Fibroblast of skin of right biceps (primary cell): ENCODE measurements at places on chromosomes 5 and 9.

GRCh38 chr9:133888809-133889491 is 103.2 kb downstream of the VAV2 start:
- no peak for DNase-seq

DNA sequence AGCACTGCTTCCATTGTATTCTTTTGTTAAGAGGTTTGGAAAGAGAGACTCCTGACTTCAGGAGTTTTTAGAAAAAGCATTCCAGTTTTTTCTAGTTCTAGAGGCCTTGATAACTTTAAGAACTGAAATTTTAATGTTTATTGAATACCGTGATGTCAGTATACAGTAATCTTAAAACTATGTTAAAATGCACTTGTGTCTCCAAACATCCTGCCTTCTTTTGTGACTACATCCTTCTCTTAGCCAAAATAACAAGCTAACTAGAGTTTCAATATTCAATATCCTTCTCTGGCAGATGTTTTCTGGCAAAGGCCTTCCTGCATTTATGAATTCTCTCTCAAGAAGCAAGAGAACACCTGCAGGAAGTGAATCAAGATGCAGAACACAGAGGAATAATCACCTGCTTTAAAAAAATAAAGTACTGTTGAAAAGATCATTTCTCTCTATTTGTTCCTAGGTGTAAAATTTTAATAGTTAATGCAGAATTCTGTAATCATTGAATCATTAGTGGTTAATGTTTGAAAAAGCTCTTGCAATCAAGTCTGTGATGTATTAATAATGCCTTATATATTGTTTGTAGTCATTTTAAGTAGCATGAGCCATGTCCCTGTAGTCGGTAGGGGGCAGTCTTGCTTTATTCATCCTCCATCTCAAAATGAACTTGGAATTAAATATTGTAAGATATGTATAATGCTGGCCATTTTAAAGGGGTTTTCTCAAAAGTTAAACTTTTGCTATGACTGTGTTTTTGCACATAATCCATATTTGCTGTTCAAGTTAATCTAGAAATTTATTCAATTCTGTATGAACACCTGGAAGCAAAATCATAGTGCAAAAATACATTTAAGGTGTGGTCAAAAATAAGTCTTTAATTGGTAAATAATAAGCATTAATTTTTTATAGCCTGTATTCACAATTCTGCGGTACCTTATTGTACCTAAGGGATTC is 43.1 kb downstream of the NDFIP1 start:
- peak; percentile 70 for DNase-seq

GRCh38 chr5:62149879-62150278 is 156.1 kb upstream of the KIF2A start:
- no peak for DNase-seq

GRCh38 chr5:169006842-169007790 is 293.8 kb downstream of the SLIT3 start:
- peak; percentile 67 for DNase-seq

- DNase-seq, result no peak
Observed at GRCh38 chr9:95741631-95742030, 133.9 kb upstream of the ERCC6L2 start.

- DNase-seq, result no peak
Observed at GRCh38 chr5:10374046-10375022, 20.8 kb downstream of the MARCHF6 start.

DNA sequence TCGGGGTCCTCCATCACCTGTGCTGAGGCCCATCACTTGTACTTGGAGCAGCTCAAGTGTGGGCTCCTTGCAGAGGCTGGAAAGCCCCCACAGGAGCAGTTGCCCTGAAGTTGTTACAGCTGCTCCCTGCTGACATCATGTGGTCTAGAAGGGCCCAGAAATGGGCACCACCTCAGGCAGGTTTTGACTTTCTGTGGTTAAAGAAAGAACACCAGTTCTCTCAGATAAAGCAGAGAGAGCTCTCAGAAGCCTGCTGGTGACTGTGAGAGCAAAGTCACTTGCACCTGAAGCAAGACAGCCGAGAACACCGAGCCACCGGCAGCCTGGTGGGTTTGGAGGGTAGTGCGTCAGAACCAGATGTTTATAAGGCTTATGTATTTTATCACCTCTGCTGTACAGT is 70.4 kb downstream of the MVB12B start:
- DNase-seq, result no peak

- no peak for DNase-seq
Observed at GRCh38 chr9:90180381-90180780, 462.2 kb downstream of the DIRAS2 start.

- DNase-seq, result no peak
Observed at GRCh38 chr5:143214890-143215289, 188.6 kb downstream of the NR3C1 start.

DNA sequence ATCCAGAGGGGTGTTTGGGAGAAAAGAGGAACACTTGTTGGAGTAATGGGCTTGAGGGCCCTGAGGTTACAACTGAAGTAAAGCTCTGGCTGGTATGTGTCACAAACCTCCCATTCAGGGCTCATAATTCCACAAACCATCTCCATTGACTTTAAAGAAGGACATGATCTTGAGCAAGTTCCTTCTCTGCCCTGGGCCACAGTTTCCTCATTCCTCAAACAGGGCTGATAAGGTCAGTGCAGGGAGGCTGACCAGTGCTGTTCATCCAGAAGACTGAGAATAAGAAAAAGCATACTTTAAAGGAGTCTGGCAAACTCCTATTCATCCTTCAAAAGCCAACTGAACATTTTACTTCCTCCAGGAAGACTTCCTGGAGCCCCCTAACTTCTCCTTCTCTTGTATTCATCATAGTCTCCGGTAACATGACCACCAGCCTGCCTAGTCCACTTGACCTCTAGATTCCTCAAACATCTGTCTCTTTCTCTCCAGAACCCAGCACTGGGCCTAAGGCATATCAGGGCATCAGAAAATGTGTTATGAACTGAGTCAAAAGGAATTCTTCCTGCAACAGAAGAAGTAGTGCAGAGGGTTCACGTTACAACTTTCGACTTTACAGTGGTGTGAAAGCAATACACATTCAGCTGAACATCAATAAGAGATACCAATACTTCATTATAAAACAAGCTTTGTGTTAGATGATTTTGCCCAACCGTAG is 20.7 kb upstream of the PTPN3 start:
- no peak for DNase-seq

DNA sequence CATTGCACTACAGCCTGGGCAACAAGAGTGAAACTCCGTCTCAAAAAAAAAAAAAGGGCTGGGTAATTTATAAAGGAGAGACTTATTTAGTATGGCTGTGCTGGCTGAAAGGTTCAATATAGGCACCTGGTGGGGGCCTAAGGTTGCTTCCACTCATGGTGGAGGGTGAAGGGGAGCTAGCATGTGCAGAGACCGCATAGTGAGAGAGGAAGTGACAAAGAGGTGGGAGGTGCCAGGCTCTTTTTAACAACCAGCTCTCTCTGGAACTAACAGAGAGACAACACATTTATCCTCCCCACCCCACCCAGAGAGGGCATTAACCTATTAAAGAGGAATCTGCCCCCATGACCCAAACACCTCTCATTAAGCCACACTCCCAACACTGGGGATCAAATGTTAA is 28.9 kb upstream of the SERINC5 start:
- DNase-seq, result no peak

GRCh38 chr5:142363619-142363963 is 38.8 kb upstream of the SPRY4 start:
- no peak for DNase-seq

DNA sequence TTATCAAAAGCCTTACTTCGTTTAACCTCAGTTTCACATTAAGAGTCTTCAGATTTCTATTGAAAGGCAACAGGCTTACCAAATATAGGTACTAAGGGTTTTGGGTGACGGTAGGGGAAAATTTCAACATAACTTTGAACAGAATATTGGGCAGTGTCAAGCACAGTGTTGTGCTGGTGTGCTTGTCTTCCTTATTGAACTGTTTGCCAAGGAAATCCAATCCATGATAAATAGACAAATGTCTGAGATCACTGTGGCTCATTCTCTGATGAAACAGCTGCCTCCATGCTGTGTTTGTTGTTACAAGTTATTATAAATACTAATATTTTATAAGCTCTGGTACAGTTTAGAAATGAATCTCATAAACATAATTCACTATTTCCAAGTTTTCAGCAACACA is 730.1 kb downstream of the NR2F1-AS1 start:
- DNase-seq, result no peak

GRCh38 chr5:173567548-173567947 is 48.9 kb downstream of the BOD1 start:
- peak; percentile 25 for DNase-seq

DNA sequence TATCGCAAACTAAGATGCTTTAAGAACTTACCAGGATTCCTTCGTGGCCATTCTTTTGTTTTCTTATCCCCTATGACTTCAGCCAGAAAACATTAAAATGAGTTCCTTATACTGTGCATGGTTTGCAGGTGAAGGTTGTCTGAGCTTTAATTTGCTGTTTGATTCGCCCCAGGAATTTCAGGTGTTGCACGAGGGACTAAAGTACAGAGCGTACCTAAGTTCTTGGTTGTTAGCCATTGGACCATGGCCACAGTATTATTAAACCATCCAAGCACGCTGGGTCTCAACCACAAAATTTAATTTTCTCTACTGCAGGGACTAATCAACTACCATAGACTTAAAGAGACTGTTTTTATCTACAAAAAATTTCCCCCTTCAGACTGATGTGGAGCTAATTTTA is 208.4 kb upstream of the MPDZ start:
- no peak for DNase-seq

DNA sequence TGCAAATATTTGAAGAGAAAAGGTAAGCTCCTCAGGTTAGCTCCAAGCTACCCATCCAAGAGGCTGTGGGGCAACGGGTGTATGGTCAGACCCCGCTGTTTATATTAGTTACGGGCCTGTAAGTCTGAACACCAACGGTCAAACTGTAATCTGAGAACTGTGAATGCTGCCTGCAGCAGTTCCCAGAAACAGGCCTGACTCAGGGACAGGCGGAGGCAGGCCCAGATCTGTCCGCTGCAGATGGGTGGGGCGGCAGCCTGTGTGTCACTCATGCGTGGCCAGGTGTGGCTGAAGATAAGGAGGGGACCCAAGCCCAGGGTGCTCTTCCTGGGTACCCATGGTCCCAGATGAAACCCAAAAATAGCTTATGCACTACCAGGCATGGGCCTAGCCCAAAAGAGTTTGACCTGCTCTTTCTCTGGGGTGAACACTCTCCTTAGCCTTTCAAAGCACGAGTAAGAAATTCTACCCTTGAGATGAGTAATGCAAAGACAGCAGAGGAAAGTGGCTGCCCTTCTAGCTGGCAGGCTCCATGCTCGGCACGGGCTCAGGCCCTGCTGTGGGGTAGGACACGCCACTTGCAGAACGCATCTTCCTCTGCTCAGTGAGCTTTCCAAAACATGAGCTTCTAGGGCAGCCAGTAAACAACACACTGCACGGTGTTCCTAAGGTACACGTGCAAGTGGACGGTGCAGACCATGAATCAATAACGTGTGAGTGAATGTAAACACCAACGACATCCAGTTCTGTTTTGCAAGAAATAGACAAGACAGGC is 9.1 kb downstream of the UBAC1 start:
- DNase-seq, result no peak

GRCh38 chr9:131395157-131396098 is 1.5 kb downstream of the PRRC2B start:
- DNase-seq, result peak; percentile 29

DNA sequence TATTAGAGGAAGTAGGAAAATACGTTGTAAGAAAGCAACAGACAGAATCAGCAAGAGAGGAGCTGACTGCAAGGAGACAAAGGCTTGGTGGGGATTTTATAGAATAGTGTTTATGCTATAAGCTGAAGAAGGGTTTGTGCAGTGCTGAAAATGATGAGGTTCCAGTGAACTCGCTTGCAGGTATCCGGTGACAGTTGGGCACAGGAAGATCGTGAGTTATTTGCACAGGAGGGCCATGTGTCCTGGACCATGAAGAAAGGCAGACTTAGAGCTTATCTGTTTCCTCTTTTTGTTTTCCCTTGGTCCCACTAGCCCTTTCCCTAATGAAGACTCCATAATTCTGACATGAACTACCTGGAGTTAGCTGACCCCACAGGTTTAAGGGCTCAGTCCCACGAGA is 61.4 kb downstream of the NXNL2 start:
- DNase-seq, result no peak

GRCh38 chr5:671459-672328 is 21.5 kb downstream of the TPPP start:
- peak; percentile 42 for DNase-seq

DNA sequence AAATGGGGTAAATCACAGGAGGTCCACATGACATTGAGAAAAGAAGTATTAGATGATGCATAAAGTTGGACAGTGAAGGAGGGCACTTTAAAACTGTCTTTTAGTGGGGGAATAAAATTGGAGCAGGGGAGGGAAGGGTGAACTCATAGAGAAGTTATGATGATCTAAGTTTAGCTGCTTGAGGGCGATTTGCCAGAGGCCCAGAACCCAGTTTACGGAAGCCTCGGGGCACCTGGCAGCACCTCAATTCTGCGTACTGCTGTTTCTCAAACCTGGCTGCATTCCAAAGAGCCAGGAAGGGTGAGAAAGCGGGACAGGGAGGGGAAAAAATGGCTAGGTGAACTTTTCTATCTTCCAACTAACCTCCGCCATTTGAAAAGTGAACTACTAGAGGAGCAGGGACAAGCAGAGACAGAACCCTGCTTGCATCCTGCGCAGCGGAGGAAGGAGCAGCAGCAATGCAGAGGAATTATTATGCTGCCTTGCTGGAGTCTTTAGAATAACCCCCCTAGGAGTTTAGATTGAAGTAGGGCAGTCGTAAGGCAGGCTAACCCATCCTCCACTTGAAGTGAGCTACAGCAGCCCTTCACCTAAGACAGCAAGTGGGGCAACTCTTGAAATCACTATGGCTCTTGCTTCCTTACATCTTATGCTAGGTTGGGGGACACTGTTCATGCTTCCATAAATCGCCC is 316.8 kb downstream of the BRINP1 start:
- no peak for DNase-seq

GRCh38 chr5:137566118-137566541 is 67.0 kb upstream of the SPOCK1 start:
- peak; percentile 16 for DNase-seq

GRCh38 chr9:29150606-29151005 is 1577.3 kb upstream of the C9orf72 start:
- DNase-seq, result peak; percentile 27

DNA sequence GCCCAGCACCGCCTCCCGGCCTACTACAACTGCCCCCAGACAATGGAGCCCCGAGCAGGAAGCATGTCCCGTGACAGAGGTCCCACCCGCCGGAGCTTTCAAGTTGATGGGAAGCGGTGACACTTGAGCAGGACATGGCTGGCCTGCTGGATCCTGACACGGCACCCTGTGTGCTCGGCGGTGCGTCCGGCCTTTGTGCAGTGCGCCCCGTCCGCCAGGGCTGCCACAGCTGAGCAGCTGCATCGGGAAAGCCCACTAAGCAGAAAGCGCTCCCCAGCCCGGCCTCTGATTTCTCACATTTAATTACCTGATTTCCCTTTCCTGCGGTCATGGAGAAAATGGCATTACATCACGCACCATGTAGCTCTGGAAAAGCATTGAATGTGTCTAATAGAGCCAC is 611.9 kb downstream of the IRX1 start:
- no peak for DNase-seq
